ENCODE measurements at places on chromosomes 12 and 14.

DNA sequence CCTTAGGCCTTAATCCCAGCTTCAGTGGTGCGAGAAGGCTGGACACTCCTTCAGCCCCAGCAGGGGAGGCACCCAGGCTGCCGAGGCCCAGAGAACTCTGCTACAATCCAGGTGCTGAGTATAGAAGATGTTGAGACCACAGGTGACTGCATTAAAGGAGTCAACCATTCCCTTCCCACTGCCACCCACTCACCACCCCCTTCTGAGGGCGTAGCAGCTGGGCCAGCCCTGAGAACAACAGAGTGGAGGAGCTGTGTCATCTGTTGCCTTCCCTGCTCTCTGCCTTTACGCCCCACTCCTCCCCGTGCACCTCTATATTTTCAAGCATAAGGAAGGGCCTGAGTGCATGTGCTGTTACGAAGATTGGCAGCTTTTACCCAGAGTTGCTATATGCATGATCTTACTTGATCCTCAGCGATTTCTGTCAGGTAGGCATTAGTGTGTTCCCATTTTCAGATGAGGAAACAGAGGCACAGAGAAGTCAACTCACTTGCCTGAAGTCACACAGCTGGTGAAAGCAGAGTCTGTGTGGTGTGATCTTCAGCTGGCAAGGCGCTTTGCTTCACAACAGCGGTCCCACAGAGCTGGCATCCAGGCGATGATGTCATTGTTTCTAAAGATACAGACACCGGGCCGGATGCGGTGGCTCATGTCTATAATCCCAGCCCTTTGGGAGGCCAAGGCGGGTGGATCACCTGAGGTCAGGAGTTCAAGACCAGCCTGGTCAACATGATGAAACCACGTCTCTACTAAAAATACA, 46.7 kb downstream of the RIN3 start:
- no peak for DNase-seq

DNA sequence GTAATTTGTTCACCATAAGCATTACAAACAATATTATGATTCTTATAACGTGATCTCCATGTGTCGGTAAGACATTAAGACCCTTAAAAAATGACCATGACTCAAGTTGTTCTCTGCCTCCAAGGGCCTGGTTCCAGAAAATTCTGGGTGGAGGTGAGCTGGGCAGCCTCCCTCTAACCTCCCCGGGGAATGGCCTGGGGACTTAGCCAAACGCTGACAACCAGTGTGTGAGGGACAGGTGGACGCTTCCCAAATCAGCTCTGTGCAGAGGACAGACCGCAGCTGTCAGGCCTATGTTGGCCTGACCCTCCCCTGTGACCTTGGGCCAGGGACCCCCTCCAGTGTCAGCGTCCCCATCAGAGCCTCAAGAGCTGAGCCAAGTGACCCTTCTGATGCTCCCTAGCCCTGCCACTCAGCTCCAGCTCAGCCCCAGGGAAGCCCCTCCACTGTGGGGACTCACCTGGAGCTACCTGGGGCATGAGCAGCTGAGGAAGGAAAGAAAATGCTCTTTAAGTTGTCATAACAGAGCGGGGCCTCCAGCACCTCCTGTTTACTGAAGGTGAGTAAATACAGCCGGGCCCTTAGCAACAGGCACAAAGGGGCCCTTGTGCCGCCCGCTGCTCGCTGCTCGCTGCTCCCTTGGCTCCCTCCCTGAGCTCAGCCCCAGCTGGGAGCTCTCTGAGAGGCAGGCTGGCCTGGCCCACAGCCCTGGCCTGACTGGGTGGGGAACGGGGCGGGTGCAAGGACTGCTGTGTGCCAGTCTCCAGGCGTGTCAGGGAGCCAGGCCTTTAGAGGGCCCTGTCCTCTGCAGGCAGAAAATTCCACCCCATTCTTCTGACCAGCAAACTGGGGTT, 116.6 kb downstream of the CALM1 start:
- DNase-seq: no peak

DNA sequence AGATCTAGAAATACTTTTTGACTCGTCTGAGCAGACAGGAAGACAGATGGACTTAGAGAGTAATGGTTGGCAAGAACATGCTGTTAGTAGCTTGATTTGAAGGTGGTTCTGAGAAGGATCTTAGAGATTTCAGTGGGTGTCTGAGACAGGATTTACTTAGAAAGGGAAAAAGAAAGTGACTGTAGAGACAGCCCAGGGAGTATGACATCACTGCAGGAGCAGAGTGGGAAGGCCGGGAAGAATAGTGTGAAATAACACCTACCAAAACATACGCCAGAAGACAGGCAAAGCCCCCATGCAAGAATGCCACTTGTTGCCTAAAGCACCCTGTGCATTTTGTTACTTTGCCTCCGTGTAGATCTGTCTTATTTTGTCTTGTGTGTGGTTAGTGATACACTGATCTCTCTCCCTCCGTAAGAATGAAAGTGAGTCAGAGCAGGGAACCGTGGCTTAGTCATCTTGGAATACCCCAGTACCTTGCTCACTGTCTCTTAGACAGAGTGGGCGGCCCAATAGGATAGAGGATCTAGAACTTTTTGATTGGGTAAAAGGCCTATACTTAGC, 161.3 kb upstream of the IFNG-AS1 start:
- DNase-seq: no peak

- DNase-seq: peak; percentile 28
Observed at GRCh38 chr12:14278294-14278953, 87.1 kb upstream of the ATF7IP start.

DNA sequence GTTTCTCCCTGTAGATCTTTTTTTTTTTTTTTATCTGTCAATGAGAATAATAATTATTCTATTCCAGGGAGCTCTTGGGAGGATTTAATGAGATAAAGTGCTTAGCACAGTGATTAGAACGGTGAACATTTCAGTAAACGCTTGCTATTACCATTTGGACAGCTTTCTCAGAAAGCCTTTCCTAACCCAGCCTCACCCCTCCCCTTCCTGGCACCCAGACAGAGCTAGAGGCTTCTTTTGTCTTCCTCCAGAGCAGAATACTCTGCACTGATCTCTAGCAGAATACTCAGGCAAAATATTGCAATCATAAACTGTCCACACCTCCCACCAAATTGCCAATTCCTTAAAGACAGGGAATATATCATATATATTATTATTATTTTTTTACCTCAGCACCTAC, 66.6 kb downstream of the ERGIC2 start:
- DNase-seq: no peak

DNA sequence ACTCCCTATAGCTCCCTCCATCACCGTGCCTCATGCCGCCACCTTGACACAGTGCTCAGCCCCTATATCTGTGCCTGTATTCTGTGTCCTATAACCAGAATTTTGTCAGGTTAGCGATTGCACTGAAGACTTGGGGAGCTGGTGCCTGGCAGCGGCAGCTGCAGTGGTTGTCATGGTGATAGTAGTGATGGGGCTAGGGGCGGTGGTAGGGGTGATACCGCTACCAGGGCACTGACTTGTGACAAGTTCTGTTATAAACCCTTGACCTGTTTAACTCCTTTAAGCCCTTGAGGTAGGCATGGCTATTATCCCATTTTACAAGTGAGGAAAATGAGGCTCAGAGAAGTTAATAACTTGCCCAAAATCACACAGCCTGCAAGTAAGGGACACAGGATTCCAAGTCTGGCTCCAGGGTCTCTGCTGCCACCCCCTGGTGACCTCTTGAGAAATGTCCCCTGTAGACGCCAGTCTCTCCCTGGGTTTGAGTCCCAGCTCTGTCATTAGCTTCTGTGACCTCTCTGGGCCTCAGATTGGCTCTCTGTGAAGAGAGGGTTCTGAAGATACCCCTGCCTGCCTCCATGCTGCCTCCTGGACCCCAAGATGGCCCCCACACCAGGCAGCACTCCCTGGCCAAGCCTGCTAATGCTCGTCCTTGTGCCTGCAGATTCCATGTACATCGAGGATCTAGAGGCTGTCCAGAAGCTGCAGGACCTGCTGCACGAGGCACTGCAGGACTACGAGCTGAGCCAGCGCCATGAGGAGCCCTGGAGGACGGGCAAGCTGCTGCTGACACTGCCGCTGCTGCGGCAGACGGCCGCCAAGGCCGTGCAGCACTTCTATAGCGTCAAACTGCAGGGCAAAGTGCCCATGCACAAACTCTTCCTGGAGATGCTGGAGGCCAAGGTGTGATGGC, 121.9 kb downstream of the ESRRB start:
- DNase-seq: no peak

DNA sequence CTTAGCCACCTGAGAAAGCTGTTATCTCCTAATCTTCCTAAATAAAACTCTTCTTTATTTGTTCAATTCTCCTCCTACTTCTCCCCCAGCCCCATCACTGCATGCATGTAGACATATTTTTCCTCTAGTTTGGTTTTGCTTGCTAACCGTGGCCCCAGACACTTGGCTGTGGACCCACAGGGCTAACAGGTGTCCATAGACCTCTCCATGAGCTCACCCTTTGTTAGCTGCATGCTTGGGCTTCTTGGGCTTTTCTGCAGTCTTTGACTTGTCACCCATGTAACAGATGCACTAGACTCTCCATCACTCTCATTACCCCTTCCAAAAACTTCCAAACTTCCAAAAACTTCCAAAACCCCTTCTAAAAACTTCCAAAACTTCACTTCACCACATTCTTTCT, 59.2 kb upstream of the PLEKHA5 start:
- DNase-seq: no peak

DNA sequence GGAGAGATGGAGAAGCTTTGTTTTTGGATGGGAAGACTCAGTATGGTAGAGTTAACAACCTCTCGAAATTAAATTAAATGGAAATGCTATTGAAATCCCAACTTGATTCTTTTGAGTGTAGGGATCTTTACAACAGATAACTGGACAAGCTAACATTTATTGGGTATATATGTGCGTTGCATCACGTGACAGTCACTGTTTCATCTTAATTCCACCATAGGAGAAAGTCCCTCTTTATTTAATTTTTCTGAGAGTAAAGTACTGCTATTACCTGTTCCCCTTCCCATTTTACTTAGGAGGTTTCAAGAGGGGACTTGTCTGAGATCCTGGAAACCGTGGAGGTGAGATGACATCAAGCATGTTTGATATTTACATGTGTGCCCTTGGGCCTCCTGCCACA, 11.1 kb upstream of the DAO start:
- DNase-seq: no peak

DNA sequence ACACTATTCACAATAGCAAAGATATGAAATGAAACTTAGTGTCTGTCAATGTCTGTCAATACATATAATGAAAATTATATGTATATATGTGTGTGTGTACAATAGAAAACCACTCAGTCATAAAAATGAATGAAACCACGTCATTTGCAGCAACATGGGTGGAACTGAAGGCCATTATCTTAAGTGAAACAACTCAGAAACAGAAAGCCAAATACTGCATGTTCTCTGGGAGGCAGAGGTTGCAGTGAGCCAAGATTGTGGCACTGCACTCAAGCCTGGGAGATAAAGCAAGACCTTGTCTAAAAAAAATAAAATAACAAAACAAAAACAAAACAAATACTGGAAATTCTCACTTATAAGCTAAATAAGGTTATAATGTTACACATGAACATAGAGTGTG, 16.7 kb upstream of the E2F7 start:
- DNase-seq: no peak

- DNase-seq: no peak
Observed at GRCh38 chr14:19851365-19851764, 23.6 kb upstream of the OR4K2 start.

- no peak for DNase-seq
Observed at GRCh38 chr14:69755784-69756183, 11.2 kb upstream of the SRSF5 start.

DNA sequence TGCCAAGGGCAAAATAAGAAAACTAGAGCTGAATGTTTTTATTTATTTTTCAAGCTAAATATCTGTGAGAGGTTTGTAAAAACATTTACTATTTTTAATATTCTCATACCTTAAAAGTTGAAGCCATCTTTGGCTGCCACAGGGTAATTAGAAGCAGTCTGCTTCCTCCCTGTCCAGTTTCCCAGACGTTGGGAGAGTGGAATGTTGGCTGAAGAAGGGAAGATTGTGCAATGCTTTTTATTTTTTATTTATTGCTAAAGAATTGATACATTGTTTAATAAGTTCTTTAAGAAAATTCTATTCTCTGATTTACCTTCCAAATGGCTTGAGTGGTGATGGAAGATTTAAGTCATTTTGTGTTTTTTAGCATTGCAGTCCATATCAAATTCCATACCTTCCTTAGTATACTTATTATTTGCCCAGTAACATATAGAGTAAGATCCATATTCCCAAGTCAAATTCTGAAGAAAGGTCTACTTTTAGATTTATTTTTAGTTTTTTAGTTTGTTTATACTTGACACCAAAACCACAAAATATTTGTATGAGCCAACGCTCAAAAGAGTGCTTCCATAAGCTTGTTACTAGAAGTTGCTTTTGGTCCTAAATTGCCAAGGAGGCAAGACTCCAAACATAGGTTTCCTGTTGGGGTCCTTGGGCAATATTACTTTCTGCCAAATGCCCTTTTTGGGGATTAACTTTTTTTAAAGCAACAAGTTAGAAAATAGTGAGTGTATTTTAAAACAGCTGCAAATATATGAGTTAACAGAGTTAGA, 124.0 kb upstream of the CPM start:
- no peak for DNase-seq

DNA sequence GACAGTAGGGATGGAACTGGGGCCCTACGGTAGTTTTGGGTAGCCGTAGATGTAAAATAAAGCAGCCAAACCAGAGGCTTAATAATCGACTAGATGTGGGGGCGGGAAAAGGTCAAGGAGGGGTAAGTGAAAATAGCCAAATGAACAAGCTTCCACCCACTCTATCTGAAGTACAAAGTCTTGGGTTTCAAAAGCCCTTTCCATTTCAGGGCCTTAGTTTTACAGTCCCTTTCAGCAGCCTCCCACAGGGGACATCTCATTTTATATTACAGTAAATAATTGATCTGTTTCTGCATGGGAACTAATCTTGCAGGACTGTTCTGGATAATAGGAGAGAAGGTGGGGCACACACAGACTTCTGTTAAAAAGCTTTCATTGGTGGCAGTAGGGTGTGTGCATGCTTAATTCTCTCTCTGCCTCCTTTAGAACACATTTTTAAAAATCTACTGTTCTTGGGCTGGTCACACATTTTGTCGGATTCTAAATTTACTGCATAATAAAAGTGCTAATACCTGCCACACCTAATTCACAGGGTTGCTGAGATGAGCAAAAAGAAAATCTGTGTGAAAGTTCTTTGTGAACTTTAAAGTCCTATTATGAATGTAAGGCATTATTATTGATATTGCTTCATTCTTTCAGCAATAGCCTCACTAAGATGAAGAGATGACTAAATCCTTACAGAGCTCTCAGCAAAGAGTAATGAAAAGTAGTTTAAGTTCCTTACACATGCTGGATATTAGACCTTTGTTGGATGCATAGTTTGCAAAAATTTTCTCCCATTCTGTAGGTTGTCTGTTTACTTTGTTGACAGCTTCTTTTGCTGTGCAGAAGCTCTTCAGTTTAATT, 104.6 kb downstream of the ITPR2 start:
- DNase-seq: no peak

DNA sequence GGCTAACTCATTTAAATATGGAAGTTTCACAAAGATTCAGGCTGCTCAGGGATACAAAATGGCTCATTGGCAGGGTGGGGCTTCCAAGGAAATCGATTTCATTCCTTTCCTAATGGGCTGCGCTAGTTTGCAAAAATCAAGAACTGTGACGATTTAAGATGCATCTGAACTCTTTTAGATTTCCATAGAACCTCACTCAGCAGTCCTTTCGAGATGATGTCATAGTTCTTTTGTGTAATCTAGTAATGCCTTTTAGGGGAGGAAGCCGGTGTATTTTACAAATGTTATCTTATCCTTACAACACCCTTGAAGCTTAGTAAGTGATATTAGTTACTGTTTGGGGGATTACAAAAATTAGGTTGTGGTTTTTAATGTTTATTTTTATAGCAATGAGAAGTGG, 239.8 kb downstream of the RGS6 start:
- no peak for DNase-seq

Measured in MM.1S (cell line).